IPS DF 6.9 (cell line): ENCODE measurements at places on chromosomes 13 and 19.

- H3K4me1 ChIP-seq, result no peaks in the 10 kb centered on the region; the same call in 1 of the 2 replicates
- no peak overlapping the region for H3K4me3 ChIP-seq
- H3K27ac ChIP-seq, result no peak overlapping the region
- no peaks in the 10 kb centered on the region for H3K27me3 ChIP-seq
- no peaks in the 10 kb centered on the region; the same call in 1 of the 2 replicates for H3K36me3 ChIP-seq
These were observed 10.1 kb downstream of the NOSIP start for GRCh38 chr19:49570138-49570856.

- no peak for DNase-seq
- H3K27me3 ChIP-seq, result no peaks in the 10 kb centered on the region
- H3K4me1 ChIP-seq, result peaks cover 6% of the 10 kb centered on the region; the same call in 1 of the 2 replicates
- H3K36me3 ChIP-seq, result peaks cover 7% of the 10 kb centered on the region
These were observed 1.7 kb upstream of the DNAJB1 start for GRCh38 chr19:14519860-14520407.

DNA sequence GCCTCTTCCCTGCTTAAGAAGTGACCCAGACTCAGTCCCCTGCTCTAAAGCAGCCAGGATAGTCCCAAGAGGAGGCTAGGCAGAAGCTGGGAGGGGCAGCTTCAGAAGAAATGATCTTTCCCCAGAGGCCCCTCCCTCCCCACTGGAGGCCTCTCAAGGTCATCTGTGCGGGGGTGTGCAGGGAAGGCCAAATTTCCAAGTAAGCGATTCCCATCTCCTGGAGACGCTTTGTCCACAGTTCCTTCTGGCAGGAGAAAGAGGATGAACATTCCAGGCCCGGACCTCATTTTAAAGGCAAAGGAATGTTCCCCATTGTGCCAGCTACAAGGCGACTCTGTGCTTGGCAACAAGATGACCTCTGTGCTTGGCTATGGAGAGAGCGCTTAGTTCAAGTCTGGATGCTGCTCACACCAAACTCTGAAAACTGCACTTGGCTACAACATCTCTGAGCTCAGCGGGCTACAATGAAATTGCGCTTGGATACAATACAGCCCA lies 23.5 kb downstream of the COL5A3 start:
- no peaks in the 10 kb centered on the region for H3K36me3 ChIP-seq
- H3K27ac ChIP-seq, result no peak overlapping the region
- H3K4me1 ChIP-seq, result no peaks in the 10 kb centered on the region; the same call in 1 of the 2 replicates
- no peak for DNase-seq
- H3K27me3 ChIP-seq, result no peaks in the 10 kb centered on the region

DNA sequence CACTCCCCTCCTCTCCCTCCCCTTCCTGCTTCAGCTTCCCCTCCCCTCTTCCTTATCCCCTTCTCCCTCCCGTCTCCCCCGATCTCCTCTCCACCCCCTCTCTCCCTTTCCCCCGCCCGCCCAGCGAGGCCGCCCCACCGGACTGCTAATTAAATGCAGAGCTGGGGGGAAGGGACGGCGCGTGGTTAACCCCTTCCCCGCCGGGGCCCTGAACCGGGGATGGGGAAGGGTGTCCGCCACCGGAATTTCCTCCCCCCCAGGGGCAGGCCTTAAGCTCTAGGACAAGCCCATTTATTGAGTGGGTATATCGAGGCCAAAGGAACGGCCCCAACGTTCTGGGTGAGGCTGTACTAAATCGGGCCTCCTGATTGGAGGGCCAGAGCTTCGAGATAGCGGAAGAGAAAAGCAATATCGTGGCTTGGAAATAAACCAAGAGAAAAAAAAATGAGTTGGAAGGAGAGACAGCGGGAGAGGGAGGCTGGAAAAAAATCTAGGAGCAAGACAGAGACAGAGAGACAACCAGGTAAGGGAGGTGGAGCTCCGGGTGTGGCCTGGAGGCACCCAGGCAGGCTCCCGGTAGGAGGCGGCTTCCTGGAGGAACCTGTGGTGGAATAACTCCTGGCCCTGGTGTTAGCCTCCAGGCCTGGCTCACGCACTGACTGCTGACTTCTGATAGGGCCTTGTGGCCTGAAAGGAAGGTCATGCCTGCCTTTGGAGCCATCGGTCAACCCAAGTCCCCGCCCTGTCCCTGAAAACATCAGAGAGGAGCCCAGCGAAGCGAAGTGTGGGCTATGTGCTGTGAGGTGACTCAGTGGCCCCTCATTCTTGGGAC lies 11.6 kb upstream of the JUND start:
- H3K27me3 ChIP-seq, result no peaks in the 10 kb centered on the region
- H3K36me3 ChIP-seq, result no peaks in the 10 kb centered on the region
- no peak for DNase-seq
- H3K4me1 ChIP-seq, result peaks cover 12% of the 10 kb centered on the region

- H3K36me3 ChIP-seq, result peaks cover 3% of the 10 kb centered on the region; the same call in 1 of the 2 replicates
- no peak overlapping the region for H3K27ac ChIP-seq
- H3K27me3 ChIP-seq, result no peaks in the 10 kb centered on the region
- no peak overlapping the region for H3K4me3 ChIP-seq
- no peaks in the 10 kb centered on the region for H3K4me1 ChIP-seq
These were observed 107.3 kb downstream of the ZNF557 start for GRCh38 chr19:7176792-7177191.
